Activated CD4-positive, CD25-positive, alpha-beta regulatory T cell treated with anti-CD3 and anti-CD28 coated beads, Interleukin-2, amount 50 U/mL, for 72 hours (primary cell): ENCODE measurements at places on chromosomes 12 and 14.

DNA sequence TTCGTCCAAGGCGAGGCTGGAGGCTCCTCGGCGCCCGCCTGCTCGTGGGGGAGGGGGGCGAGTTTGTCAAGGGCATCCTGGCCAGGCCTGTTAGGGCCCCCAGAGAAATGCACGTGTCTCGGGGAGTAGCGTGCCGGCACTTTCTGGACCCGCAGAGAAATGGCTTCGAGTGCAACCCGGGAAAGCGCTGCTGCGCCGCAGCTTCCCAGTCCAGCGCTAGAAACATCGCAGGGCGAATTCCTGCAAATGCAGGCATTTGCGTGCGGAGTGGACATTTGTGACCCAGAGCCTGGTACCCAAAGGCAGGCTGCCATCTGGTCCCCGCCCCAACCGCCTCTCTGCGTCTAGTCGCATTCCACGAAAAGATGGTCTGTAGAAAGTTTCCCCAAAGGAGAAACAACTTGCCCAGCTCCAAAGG, 756 bp downstream of the LGR5 start:
- DNase-seq = no peak

- no peak for DNase-seq
Measured at GRCh38 chr12:41460906-41461305, 272.8 kb downstream of the PDZRN4 start.

DNA sequence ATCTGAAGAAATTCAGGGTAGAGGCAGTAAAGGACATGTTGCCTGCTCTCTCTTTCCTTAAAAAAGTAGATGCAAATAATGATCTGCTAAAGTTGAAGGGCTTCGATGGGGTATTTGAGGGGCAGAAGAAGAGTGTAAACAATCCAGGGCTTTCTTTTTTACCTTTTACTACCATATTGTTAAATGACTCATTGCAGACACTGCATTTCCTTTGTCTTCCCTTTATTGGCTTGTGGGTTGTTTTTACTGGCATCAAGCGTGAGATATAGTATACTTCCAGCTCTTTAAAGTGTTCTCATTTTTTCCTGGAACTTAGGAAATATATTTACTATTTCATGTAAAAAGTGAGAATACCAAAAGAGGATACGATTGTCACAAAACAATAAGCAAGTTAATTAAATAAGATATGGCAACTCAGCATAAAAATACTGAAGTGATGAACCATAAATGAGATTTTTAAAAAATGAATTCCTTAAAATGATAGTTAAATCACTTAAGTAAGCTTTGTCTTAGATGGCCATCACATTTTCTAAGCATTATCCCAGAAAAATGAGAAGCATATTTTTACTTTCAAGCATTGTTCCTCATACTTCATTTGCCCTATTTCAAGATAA, 72.3 kb upstream of the KRAS start:
- DNase-seq = no peak

GRCh38 chr14:74765721-74766120, 2.6 kb downstream of the YLPM1 start:
- no peak for DNase-seq

DNA sequence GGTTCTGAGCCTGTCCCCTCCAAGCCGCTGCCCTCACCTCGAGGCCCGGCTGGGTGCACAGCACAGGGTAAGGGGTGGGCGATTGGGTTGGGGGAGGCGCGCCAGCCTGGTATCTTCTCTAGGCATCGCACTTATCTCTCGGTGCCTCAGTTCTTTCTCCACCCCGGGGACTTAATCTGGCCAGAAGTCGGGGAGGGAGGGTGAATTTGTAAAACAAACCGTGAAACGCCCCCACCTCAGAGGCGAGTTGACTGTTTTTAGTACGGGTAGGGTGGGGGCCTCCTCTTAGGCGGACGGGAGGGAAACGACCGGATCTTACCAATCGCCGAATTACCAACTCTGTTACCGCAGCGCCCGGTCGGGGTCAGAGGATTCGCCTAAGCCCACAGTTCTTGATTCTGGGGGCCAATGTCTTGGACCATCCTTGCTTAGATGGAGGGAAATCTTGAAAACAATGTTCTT, 1.4 kb upstream of the TBX3 start:
- DNase-seq = no peak

GRCh38 chr12:83378186-83378727, 691.6 kb downstream of the TMTC2 start:
- no peak for DNase-seq

DNA sequence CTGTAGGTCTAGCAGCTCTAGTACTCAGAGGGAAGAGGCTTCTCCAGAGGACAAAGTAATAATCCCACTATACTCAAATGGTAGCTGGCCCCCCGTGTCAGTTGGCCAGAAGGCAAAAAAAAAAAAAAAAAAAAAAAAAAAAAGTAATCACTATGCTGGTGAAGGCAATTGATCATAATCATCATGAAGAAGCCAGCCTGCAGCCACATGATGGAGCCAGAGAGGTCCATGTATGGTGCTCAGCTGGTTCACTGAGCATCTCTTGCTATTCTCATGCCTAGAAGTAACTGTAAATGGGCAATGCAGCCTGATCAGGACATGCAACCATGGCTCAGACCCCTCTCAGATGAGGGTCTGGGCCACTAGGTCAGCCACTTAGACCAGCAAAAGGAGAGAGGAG, 378.8 kb downstream of the MED13L start:
- no peak for DNase-seq

- no peak for DNase-seq
Measured at GRCh38 chr14:24082411-24083080, 11.2 kb downstream of the CPNE6 start.

GRCh38 chr14:63710497-63710896, 17.4 kb downstream of the SGPP1 start:
- DNase-seq = no peak

DNA sequence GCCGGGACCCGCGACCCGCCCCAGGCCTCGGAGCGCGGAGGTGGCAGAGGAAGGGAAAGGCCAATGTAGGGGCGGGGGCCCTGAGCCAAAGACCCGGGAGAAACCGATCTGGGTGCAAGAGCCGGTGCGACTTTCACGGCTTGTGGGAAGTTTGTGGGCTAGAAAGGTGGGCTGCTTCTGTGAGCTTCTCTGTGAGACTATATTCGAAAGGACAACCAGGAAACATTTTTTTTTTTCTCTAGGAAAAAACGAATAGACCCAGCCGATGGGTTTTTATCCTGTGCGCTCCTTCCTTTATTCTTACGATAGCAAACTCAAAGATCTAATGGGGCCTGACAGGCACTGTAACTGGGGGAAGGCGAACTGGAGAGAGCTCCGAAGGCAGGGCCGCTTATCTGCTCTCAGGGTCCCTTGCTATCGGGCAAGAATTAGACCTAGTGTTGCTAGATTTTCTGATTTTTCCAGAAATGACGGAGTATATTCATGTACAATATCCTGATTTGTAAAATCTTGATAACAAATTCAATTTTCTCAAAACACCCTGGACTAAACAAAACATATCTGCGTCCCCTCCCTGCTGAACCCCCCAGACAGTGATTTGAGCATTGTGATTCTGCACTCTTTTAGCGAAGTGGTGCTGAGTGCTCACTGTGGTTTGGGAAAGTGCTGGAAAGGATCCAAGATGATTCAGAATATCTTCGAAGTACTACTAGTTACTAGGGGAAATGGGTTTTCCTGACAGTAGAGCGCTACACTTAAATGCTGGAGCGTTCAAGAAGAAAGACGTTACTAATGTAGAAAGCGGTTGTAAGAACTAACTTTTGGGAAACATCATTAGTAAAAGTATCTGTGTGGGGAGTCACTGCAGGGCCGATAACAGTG, 563 bp upstream of the STXBP6 start:
- DNase-seq = no peak

GRCh38 chr12:65853489-65854157, 29.3 kb downstream of the HMGA2 start:
- no peak for DNase-seq

DNA sequence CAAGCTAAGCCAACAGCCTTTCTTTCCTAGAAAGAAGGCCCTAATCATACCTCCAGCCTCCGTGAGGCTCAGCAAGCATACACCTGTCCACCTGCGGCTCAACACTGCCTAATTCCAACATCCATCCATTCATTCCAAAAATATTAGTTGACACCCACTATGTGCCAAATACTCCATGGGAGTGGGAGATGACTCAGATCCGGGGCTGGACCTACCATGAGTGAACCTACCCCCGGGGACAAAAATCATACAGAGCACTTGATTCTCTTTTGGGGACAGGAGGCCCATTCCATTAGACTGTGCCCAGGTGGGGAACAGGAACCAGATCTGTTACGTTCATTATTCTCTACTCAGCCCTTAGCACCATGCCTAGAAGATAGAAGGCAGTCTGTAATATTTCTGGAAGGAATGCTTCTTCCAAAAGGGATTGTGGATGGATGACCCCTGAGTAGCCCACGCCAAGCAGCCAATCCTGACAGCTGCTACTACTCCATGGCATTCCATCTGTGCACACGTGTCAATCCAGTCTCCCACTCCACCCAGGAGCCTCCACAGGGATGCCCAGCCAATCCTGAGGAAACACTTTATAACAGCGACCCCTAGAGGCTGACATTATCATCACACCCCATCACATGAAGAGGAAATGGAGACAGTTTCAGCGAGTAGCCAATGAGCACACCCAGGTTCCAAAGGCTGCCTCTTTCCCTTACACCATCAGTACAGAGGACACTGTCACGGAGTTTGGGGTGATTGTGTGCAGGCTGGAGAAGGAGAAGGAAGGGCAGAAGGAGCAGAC, 170.7 kb downstream of the ESRRB start:
- DNase-seq = no peak

GRCh38 chr12:46629331-46630229, 196.2 kb downstream of the SLC38A4 start:
- DNase-seq = no peak

DNA sequence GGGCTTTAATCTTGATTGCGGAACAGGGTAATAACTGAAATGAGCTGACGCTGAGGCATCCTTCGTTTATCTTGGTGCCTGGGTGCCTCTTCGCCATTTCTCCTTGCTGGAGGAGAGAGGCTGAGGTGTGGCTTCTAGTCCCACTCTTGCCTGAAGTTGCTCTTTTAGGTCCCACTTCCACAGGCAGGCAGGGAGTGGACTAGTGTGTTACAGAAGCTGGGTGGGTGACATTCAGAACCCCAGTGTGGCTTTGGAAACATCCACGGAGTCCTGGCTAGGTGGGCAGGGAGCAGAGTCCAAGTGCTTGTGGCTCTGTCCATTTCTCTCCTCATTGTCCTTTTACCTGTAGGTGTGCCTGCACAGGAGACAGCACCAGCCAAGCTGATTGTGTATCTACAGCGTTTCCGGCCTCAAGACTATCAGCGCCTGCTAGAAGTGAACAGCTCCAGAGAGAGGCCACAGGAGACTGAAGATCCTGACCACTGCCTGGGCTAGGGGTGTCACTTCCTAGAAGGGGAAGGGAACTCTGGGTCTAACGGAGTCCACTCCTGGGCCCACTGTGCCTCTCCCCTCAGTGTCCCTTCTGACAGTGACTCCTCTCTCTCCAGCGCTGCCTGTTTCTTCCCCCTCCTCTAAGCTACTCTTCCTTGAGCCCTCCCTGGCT, 2.4 kb downstream of the THTPA start:
- DNase-seq = no peak

- DNase-seq = no peak
Measured at GRCh38 chr14:69901113-69901951, 22.1 kb downstream of the SMOC1 start.

- no peak for DNase-seq
Measured at GRCh38 chr14:73100334-73100733, 36.0 kb upstream of the PSEN1 start.

- no peak for DNase-seq
Measured at GRCh38 chr14:53213761-53214160, 60.6 kb upstream of the DDHD1 start.

GRCh38 chr12:79725987-79726386, 35.2 kb upstream of the PAWR start:
- no peak for DNase-seq

GRCh38 chr12:5783289-5783920, 161.7 kb downstream of the ANO2 start:
- no peak for DNase-seq

DNA sequence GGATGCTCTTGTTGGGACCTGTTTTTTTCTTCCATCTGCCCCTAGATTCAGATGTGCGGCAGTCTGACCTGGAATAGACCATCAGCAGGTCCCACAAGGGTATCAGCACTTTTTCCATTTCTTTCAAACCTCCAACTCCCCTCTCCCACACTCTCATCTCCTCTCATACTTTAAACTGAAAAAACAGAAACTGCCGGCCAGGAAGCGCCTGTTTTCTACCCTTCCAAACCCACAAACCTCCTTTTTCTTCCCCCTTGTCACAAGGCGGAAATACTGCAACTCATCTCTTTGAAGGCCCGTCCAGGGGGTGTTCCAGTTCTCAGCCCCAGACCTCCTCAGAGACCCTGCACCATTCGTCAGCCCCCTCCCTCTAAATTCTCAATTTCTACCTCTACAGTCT, 62.5 kb upstream of the FKBP4 start:
- no peak for DNase-seq

DNA sequence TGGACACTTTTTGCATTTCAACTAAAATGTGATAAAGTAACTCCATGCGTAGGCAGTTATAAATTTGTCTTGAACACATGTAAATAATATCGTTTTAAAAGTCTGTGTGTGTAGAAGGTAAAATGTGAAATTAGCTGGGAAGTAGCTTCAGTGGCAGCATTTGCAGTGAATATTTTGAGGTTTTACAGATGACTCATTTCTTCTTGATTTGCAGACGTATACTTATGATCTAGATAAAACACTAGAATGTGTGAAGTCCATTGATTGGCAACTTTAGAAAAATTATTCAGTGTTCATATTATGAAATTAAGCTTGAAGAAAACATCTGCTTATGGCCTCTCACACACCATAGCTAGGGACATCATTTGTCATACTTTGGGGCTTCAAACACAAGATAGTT, 788.6 kb upstream of the NOVA1 start:
- DNase-seq = no peak

DNA sequence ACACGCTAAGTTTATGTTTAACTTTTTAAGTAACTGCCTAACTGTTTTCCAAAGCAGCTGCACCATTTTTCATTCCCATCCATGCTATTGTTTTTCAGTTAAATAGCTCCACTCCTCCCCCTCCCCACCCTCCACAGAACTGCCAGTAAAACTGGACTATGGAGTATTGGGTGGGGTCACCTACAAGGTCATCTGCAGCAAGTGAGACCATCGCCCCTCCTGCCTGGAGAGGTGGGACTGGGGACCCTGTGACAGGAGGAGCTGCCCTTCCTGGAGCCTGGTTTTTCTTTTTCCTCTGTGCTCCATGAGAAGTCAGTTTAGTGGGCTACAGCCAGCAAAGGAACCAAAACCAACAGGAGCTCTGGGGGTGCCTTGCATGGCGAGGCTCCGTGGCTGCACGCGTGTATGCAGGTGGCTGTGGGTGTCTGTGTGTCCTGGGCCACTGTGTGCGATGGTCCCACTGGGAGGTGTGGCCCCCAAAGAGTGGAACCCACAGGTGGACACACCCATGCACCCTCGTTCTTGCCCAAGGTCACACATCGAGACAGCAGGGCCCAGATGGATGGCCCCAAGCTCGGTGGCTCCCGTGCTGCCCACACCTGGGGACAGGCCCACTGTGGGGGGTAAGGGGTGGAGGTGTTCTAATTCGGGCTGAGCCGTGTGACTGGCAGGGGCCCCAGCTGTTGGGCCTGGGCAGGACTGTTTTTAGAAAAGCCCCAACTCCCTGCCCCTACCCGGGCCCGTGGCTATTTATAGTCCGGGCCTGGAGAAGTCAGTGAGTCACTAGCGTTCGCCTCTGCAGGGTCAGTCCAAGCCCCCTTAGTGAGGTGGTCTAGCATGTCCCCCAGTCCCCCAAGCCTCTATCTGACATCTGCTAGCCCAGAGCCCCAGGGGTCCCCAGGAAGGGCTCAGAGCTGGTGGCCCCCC, 2.3 kb upstream of the ADSS1 start:
- DNase-seq = no peak
